Pulmonary artery endothelial cell (primary cell): ENCODE measurements at places on chromosomes 7 and 10.

DNA sequence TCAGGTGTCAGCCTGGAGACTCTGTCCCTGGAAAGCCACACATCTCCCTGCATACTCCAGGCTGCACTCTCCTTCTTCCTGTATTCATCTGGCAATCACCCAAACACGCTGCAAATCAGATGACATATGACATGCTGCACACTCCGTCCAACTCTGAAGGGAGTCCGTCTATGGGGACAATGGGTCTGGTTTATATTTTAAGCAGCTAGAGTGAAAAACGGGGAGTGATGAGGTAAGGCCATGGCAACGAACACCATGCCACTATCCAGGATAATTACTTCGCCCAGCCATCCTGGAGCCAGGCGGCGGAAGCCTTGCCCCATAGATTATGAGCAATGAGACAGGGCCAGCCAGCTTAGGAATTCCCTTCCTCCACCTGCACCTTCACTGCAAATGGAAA lies 140.1 kb downstream of the PLXNA4 start:
- DNase-seq: no peak

GRCh38 chr7:115740043-115740442 lies 290.5 kb downstream of the TFEC start:
- DNase-seq: no peak

DNA sequence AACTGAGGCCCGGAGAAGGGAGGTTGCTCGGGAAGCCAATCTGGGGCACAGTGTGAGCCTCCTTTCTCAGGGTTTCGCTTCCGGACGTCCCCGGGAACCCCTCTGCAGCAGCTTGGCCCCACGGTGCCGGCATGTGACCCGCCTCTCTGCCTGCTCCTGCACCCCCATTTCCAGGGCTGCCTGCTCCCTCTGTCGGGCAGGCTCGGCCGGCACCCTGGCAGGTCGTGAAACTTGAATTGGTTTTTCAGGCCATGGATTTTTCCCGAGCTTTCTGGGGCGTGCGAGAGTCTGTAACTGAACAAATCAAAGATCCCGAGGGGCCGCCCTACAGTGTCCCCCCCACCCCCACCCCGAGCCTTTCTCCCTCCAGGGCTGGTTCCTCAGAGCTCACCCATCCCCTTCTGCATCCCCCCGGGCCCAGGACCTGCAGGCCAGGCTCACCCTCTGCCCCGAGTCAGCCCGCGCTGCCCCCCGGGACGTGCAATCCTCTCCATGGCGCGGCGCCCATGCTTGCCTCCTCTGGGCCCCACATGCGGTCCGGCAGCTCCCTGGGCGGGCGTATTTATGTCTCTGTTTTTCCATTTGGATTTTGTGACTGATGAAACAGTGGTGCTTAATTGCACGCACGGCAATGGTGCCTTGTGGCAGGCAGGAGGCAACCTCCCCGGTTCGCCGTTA lies 58.1 kb downstream of the UNCX start:
- DNase-seq: no peak

DNA sequence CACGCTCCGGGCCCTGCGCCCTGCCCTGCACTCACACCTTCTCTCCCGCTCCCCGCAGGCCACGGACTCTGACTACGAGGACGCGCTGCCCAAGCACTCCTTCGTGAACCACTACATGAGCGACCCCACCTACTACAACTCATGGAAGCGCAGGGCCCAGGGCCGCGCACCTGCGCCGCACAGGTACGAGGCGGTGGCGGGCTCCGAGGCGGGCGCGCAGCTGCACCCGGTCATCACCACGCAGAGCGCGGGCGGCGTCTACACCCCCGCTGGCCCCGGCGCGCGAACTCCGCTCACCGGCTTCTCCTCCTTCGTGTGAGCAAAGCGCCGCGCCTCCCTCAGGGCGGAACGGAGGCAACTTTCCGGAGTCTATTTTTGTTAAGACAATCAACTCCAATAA lies 417.0 kb upstream of the FOXK1 start:
- DNase-seq: no peak

- no peak for DNase-seq
Measured at GRCh38 chr7:97801108-97801507, 69.2 kb downstream of the TAC1 start.

GRCh38 chr7:117072620-117073118 lies 119.4 kb downstream of the ST7 start:
- DNase-seq: peak; percentile 44

DNA sequence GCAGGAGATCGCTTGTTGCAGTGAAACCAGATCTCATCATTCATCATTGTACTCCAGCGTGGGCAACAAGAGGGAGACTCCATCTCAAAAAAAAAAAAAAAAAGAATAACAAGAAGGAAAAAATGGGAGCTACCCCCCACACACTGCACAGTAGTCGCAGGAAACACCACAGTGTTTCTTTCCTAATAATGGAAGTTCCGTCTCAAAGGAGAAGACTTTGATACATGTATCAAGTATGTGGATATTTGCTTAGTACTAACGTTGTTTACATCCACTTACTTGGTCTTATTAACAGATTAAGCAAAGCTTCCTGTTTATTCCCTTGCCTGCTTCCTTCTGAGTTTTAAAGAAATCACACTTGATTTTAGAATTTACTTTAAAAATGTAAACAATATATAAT lies 22.2 kb downstream of the YAE1 start:
- DNase-seq: no peak

DNA sequence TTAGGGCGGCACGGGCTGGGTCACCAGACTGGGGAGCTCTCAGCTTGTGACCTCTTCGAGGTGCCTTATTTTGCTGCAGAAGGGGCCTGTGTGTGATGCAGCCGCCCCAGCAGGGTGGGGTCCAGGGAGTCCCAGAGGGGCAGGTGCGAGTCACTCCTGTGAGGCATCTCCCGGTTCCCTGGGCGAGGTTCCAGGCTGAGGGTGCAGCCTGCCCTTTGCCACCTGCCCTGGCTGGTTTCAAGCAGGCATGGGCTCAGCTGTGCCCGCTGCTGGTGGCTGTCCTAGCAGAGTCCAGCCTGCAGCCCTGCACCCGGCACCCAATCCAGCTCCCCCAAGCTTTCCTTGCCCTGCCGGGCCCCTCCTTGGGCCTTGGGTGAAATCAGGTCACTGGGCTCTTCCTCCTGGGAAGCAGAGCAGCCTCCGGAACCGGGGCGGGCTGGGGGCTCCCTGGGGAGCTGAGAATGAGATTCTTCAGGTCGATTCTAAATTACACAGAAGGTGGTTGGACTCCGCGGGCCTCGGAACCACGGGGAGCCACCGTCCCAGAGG lies 64.8 kb downstream of the PWWP2B start:
- no peak for DNase-seq

DNA sequence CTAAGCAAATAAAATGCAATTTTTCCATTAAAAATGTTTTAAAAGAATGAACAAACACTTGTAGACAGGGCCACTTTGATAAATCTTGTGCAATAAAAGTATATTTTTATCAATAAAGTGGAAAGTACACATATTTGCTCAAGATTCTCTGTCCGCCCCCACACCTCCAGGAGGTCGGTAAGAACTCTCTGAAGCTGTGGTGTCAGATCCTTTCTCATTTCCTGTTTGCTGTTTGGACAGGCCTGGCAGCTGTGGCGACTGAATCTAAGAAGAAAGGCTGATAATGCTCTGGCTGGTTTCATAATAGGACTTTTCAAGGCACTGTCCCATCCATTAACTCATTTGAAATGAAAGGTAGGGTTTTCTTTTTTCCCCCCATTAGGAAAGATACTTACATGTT lies 15.3 kb upstream of the ASB4 start:
- peak; percentile 61 for DNase-seq
